ENCODE measurements at places on chromosomes 1 and 21.

- H3K4me1 ChIP-seq, result no peaks in the 10 kb centered on the region
- no peaks in the 10 kb centered on the region for H3K27me3 ChIP-seq
- no peak overlapping the region for H3K4me3 ChIP-seq
- peaks cover 26% of the 10 kb centered on the region for H3K36me3 ChIP-seq
- no peak overlapping the region for H3K27ac ChIP-seq
Measured at GRCh38 chr1:151175041-151175741, 590 bp downstream of the TMOD4 start.

- H3K27me3 ChIP-seq, result no peaks in the 10 kb centered on the region
- no peak overlapping the region for H3K27ac ChIP-seq
- no peak overlapping the region for H3K4me3 ChIP-seq
- peaks cover 11% of the 10 kb centered on the region for H3K4me1 ChIP-seq
- H3K36me3 ChIP-seq, result peaks cover 70% of the 10 kb centered on the region
Measured at GRCh38 chr1:17419626-17420328, 19.7 kb downstream of the RCC2 start.

DNA sequence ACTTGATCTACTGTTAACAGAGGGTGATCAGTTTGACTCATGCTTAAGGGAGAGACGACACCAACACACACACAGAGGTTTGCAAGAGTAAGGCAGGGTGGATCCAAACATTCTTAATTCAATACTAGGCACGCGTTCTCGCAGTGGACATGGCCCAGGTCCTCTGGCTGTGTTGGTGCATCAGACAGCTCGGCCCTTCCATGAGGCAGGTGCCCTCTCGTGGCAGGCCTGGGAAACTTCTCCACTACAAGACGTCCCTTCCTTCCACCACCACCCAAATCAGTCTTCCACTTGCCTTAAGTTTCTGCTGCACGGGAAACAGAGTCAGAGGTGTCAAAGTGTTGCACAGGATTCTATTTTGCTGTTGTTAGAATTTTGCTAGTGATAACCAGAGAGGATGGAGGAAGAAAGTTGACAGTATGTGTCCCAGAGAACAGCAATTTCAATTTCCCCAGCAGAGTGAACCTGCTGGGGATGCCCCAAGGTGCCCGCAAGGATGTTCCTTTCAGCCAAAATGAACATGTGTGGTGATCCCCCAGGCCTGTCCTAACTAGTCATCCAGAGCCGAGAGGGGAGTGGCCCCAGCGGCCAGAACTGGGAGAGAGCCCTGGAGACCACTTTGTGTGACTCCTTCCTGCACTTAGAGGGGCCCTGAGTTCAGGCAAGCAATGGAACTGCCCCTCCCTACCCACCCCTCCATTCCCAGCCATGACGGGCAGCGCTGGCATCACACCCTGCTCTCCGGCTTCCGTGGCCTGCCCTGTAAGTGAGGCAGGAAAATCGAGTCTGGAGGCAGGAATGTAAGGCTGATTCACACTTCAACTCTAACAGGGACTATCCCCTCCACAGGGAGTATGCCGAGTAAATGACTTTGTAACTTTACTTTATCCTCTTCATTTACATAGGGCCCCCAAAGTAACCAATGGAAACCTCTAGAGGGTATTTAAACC is 34.8 kb downstream of the MX1 start:
- DNase-seq, result peak; percentile 69
- no peaks in the 10 kb centered on the region for H3K27me3 ChIP-seq
- peaks cover 61% of the 10 kb centered on the region for H3K36me3 ChIP-seq
- H3K4me3 ChIP-seq, result no peak overlapping the region
- H3K4me1 ChIP-seq, result peaks cover 14% of the 10 kb centered on the region

DNA sequence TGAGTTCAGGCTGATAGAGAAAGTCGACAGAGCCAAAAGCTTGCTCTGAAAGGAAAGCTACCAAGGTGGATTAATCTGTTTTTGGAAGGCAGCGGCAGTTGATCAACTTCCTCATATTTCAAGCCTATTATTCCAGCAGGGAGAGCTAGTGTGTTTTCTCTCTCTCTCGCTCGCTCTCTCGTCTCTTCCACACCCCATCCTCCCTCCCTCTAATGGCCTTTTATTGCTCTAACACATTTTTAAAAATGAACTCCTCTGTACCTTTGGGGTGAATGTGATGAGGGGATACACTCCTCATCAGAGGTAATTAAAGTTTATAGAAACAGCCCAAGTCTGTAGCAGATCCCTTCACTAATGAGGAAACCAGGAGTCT is 126.4 kb downstream of the CLIC6 start:
- no peak overlapping the region for H3K27ac ChIP-seq
- H3K36me3 ChIP-seq, result peaks cover 24% of the 10 kb centered on the region
- DNase-seq, result no peak
- no peaks in the 10 kb centered on the region for H3K27me3 ChIP-seq
- no peak overlapping the region for H3K4me3 ChIP-seq

GRCh38 chr1:89723863-89724262 is 90.9 kb downstream of the LRRC8C start:
- no peak for DNase-seq
- H3K4me1 ChIP-seq, result peaks cover 94% of the 10 kb centered on the region
- H3K27ac ChIP-seq, result peak overlapping the region; percentile 86
- no peak overlapping the region for H3K4me3 ChIP-seq

DNA sequence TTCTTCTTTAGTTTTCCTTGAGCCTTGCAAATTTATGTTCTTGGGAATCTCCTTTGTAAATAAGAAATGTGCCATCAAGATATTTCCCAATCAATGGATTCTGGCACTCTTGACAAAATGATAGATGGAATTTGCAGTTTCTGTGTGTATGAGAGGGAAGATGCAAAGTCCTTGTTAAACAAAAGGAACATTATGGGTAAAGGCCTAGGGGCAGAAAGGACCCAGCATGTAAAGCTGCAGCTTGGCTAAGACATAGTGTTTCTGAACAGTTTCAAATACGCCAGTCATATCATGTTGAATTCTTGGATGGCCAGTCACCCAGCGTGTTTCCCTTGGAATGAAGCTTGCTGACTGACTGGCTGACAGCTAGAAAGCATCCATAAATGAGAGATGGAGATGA is 210.8 kb downstream of the NFIA start:
- peaks cover 5% of the 10 kb centered on the region for H3K4me1 ChIP-seq
- DNase-seq, result no peak
- H3K27ac ChIP-seq, result no peak overlapping the region
- H3K4me3 ChIP-seq, result no peak overlapping the region

- H3K4me3 ChIP-seq, result no peak overlapping the region
- no peaks in the 10 kb centered on the region for H3K36me3 ChIP-seq
- H3K27me3 ChIP-seq, result no peaks in the 10 kb centered on the region
- no peaks in the 10 kb centered on the region for H3K4me1 ChIP-seq
Measured at GRCh38 chr1:56255516-56256152, 323.7 kb downstream of the PLPP3 start.

- H3K4me1 ChIP-seq, result peaks cover 14% of the 10 kb centered on the region
- peaks cover 14% of the 10 kb centered on the region for H3K27me3 ChIP-seq
- no peak overlapping the region for H3K27ac ChIP-seq
- no peak for DNase-seq
- no peak overlapping the region for H3K4me3 ChIP-seq
Measured at GRCh38 chr1:226327761-226328162, 18.8 kb upstream of the LIN9 start.

DNA sequence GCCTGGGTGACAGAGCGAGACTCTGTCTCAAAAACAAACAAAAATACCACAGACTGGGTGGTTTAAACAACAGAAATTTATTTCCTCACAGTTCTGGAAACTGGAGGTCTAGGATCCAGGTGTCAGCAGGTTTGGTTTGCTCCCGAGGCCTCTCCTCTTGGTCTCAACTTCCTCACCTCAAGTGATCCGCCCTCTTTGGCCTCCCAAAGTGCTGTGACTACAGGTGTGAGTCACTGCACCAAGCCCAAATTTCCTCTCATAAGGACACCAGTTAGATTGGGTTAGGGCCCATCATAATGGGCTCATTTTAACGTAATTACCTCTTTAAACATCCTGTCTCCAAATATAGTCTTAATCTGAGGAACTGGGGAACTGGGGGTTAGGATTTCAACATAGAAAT is 35.5 kb downstream of the MFSD2A start:
- DNase-seq, result no peak
- no peak overlapping the region for H3K27ac ChIP-seq
- H3K4me1 ChIP-seq, result no peaks in the 10 kb centered on the region
- no peak overlapping the region for H3K4me3 ChIP-seq

GRCh38 chr1:58784758-58785441 is 1.1 kb upstream of the JUN start:
- H3K4me1 ChIP-seq, result peaks cover 14% of the 10 kb centered on the region
- H3K27ac ChIP-seq, result peak overlapping the region; percentile 94
- H3K4me3 ChIP-seq, result peak overlapping the region; percentile 86
- H3K36me3 ChIP-seq, result peaks cover 29% of the 10 kb centered on the region
- H3K27me3 ChIP-seq, result peaks cover 2% of the 10 kb centered on the region

- no peaks in the 10 kb centered on the region for H3K36me3 ChIP-seq
- peaks cover 56% of the 10 kb centered on the region for H3K27me3 ChIP-seq
- DNase-seq, result no peak
- H3K27ac ChIP-seq, result no peak overlapping the region
- no peak overlapping the region for H3K4me3 ChIP-seq
Measured at GRCh38 chr1:162035241-162035640, 11.6 kb upstream of the OLFML2B start.

- no peaks in the 10 kb centered on the region for H3K27me3 ChIP-seq
- H3K36me3 ChIP-seq, result peaks cover 54% of the 10 kb centered on the region
- peaks cover 77% of the 10 kb centered on the region for H3K4me1 ChIP-seq
- H3K4me3 ChIP-seq, result no peak overlapping the region
Measured at GRCh38 chr1:167645140-167645541, 15.1 kb downstream of the RCSD1 start.
